ENCODE measurements at places on chromosomes 11 and 22. TPM values are rescaled to one million over a fixed set of nuclear protein-coding genes. Genes with fewer than 3 reads are reported as not detected.

WBP2NL gene
- polyA plus RNA-seq = 0.48 TPM

ZNF215 gene
- polyA plus RNA-seq = not detected

DNA sequence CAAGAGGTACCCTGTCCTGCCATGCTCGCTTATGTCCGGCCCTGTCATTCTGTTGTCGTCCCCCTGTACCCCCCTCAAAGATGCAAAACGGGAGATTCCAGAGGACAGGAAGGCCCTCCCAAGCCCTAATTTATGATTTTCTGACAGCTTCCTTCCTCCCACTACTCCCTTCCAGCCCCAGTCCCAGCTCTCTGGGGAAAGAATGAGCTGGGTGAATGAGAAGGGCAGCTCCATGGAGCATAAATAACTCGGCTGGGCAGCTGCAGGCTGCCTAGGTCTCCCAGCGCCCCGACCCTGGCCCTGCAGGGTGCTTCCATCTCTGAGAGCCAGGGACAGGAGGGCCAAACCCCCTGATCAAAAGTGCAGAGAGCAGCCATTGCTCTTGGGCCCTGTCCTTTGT, 3.9 kb upstream of the EMID1 start:
- H3K27ac ChIP-seq = no peak overlapping the region
- no peaks in the 10 kb centered on the region for H3K36me3 ChIP-seq
- no peak for DNase-seq
- peaks cover 6% of the 10 kb centered on the region for H3K27me3 ChIP-seq
- no peak overlapping the region for H3K4me3 ChIP-seq

DNA sequence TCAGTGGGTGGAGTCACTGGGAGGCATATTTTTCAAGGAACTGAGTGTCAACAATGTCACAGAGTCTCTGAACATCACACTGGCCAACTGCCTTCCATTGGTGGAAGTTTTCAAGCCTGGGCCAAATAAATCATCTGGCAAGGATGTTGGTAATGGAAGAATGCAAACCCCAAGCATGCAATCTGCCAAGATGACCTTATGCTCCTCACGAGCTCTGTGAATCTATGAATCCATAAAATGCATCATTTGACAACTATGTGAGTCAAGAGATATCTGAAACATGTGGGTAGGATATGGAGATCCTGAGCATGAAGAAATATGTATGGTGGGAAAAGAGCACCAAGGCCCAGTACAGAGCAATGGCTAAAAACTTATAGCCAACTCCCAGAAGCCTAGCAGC, 122.2 kb downstream of the PLEKHA7 start:
- no peak overlapping the region for H3K27ac ChIP-seq
- DNase-seq = no peak
- H3K4me1 ChIP-seq = no peaks in the 10 kb centered on the region
- no peak overlapping the region for H3K4me3 ChIP-seq
- no peaks in the 10 kb centered on the region for H3K27me3 ChIP-seq
- H3K36me3 ChIP-seq = no peaks in the 10 kb centered on the region

GRCh38 chr11:75792127-75792731, 22.8 kb upstream of the UVRAG start:
- no peak overlapping the region for H3K27ac ChIP-seq
- no peaks in the 10 kb centered on the region for H3K4me1 ChIP-seq
- no peak overlapping the region for H3K4me3 ChIP-seq

DNA sequence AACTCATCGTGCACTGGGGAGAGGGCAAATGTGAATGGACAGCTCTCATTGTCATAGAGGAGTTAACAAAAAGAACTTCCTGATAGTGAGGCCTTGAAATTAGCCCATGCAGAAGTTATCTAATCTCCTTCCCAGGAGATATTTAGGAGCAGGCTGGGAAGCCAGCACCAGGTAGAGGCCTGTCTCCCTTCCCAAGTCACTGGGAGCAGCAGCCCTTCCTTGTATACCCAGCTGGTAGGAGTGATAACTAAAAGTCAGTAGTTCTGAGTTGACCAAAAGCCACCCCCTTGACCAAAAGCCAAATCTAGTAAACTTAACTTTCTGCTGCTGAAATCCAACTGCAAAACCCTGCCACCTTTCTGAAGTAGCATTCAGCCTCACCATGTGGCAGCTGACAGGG, 1.4 kb upstream of the BACE1-AS start:
- H3K36me3 ChIP-seq = peaks cover 43% of the 10 kb centered on the region
- no peak overlapping the region for H3K4me3 ChIP-seq
- no peak overlapping the region for H3K27ac ChIP-seq
- H3K27me3 ChIP-seq = no peaks in the 10 kb centered on the region
- DNase-seq = no peak
